Stimulated activated CD4-positive, alpha-beta T cell treated with anti-CD3 and anti-CD28 coated beads, Interleukin-1b, Interleukin-23, amount 100 ng/mL, for 4 hours (primary cell): ENCODE measurements at places on chromosomes 12 and 14.

DNA sequence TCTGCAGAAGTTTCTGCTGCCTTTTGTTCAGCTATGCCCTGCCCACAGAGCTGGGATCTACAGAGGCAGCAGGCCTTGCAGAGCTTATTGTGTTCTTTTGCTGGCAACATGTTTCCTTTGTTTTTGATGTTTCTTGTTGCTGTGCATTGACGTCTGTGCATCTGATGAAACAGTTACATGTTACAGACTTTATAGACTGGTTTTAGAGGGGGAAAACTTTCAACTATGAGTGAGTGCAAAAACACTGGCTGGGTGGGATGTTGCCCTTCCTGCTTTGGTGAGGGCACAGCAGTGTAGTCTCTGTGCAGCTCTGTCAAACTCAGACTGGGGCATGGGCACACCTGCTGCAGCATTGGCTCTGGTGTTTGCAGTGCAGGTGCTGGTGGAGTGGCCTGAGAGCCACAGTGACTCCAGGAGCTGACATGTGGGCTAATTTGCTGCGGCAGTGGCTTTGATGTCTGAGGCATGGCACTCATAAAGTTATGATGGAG lies 26.9 kb downstream of the CLEC6A start:
- DNase-seq = no peak

DNA sequence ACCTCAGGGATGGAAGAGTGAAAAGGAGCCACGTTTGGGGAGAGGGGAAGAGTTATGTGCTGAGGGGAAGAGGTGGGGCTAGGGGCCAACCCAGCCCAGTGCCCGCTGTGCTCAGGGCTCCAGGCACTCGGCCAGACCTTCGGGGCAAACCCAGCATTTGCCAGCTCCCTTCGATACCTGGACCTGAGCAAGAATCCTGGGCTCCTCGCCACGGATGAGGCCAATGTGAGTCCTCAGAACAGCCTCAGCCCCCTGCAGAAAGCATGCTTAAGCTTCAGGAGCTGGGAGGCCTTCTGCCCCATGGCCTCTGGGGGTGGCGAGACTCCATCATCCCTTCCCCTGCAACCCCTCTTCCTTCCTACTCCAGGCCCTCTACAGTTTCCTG lies 5.0 kb downstream of the CARMIL3 start:
- no peak for DNase-seq

- DNase-seq = no peak
These were observed 33.1 kb upstream of the COL2A1 start for GRCh38 chr12:48037267-48037915.

- DNase-seq = no peak
These were observed 102.2 kb downstream of the ERC1 start for GRCh38 chr12:1093166-1093751.

GRCh38 chr14:49173765-49174373 lies 412.3 kb downstream of the RPS29 start:
- no peak for DNase-seq

- DNase-seq = no peak
These were observed 27.3 kb downstream of the LLPH start for GRCh38 chr12:66103016-66103913.

DNA sequence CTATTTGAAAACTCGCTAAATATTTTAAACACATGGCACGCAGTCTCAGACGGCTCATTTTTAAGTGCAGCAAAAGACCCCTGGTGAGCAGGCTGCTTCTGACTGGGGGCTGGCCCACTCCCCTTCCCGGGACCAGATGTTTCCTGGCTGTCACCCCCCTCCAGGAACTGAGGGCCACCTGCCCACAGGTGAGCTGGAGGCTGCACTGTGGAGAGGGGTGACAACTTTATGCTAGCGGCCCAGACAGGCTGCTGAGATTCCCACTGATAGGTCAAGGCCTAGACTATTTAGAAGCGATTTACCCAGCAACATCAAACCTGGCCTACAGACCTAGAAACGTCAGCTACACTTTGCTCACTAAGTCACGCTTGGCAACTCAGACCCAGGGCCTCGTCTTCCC lies 92.1 kb downstream of the BCL11B start:
- no peak for DNase-seq

GRCh38 chr12:56989861-56990610 lies 16.3 kb downstream of the ZBTB39 start:
- DNase-seq = no peak
